CD4-positive, alpha-beta T cell treated with Interleukin-6 at 100 ng/mL for 8 hours (primary cell): ENCODE measurements at places on chromosomes 4 and X.

- DNase-seq: no peak
These were observed 1.3 kb downstream of the GALNTL6 start for GRCh38 chr4:171814545-171814944.

DNA sequence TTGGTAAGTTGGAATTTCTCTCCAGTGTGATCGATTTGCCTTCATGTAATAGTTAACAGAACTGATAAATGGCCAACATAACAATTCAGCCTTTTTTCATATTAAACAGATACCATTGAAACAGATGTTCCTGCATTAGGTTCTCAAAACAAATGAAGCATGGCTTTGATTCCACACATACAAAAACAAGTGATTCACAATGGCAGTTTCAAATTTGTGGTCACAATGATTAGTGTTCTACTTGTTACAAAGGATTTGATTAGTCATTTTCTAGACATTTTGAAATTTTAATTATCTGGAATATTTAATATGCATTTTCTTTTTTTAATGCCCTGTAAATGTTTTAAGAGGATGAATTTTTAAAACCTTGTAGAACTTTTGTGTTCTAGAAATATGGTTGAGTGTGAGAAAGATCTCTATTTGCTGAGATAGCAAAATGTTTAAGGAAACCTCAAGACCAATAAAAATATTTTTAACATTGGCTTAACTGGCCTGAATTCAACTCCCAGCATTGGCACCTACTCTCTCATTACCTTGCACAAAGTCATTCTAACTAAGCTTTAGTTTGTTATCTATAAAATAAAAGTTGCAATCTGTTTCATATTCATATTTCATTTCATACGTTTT lies 18.9 kb upstream of the GLRA3 start:
- no peak for DNase-seq

DNA sequence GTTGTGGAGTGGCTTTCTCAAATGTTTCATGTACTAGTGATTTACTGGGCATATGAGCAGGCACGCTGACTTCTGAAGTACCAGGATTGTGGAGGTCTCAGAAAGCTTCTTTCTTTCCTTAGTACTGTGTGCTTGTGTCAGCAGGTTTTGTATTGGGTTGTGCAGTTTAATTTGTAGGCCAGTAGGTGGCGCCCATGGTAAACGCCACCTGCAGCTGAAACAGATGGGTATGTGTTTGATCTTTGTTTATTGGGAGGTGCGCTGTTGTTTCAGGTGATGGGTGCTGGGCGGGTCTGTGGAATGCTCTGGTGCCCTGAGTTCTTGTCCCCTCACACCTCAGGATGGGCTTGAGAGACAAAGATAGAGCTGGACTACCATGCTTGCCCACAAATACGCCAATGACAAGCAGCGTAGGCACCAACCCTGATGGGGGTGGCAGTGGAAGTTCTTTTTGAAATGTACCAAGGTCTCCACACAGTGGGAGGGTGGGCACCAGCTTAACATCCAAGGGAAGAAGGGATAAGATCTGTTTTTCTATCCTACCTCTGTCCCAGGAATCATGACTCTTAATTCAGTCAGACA lies 141.5 kb downstream of the RPS6KA6 start:
- no peak for DNase-seq

DNA sequence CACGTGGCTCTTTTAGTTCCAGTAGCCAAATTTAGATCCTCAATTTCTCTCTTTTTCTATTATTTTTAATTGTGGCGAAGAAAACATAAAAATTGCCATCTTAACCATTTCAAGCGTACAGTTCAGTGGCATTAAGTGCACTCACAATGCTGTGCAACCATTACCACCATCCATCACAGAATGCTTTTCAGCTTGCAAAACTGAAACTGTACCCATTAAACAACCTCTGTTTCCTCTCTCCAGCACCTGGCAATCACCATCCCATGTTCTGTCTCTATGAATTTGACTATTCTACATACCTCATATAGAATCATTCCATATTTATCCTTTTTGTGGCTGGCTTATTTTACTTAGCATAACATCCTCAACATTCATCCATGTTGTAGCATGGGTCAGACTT lies 74.9 kb downstream of the METTL14 start:
- DNase-seq: no peak

DNA sequence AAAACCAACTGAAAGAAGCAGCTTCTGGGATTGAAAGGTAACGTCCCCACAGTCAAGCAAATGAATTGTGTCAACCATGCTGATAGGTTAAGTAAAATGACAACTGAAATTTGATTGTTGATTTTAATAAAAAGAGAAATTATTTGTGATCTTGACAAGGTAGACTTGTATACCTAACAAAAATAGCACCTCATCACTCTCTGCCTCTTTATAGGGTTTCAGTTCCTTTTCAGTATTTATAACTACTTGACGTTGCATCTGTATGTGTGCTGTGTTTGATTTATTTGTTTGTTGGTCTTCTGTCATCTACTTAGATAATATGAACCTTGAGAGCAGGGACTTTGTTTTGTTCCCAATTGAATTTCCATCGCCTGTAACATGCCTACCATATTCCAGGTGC lies 7.9 kb upstream of the PPP3CA start:
- DNase-seq: no peak

DNA sequence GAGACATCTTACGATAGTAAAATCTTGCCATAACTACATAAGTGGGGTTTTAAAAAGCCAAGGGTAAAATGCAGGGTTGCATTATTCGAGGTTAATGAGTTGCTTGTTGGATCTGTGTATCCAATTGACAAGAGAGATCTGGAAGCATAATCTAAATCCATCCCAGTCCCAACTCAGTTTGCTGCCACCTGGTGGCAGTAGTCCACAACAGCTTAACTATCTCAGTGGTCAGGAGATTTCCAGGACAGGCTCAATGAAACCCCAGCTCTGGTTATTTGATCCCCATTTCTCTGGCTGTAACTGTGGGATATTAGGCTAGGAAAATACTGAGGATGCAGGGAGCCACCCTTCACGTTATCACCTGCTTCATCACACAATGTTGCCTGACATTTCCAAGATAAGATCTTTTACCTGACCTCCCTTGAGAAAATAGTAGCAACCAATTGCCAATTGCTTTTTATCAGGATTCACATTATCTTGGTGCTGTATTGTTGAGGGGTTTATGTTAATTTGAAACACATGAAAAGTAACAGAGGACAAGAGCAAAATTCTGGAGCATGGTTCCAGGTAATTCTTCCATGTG lies 88.2 kb upstream of the TNIP3 start:
- peak; percentile 53 for DNase-seq

DNA sequence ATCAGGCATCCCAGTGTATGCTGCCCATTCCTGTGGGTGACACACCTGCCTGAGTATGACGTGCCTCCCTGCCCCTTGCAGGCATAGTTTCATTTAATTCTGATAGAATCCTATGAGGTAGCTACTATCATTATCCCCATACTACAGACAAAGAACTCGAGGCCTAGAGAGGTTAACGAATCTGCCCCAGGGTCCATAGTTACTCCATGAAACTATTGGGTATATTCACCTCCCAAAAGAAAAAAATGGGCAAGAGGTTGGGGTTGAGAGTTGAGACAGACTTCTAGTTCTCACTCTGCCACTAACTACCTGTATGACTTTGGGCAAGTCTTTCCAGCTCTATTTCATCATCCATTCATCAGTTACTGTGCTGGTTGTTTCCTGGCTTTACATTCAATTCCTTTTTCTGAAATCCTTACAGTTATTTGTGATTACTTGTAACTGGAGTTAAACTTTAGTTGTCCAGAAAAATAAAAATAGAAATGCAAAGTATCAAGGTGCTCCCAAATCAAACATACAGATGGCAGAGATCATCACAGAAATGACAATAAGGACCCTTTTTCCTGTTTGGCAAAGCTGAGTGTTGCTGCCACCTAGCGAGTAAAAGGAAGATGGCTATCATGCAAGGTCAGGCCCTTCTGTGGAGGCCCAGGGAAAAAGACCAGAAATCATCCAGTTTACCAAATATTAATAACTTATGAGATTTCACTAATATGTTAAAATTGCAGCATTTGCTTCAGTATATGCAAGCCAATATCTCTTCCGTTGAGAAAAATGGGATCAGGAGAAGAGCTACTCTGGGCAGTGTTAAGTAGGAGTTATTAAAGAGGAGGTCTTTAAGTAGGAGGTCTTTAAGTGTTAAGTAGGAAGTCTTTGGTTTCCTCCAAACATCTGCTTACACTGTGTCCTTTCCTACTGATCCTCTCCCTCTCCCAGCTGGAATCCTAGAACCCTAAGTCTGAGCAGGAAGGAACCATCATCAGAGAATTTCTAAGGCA lies 17.1 kb upstream of the MAP7D3 start:
- DNase-seq: peak; percentile 54

GRCh38 chrX:153802513-153803045 lies 8.1 kb downstream of the SSR4 start:
- DNase-seq: no peak

DNA sequence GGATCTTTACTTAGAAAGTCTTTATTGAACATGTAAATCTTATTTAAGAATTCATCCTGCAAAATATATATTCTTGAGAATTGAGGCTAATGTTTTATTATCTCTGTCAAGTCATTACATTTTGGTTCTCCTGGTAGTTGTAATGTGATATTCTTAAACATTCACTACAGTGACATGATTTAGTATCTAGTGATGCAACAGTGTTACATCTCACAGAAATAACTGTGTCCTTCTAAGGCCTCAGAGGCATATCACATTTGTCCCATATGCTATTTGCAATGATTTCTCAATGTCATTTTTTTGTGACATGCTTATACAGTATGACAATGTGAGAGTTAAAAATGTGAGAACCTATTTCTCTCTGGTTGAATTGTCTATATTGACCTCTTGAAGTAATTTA lies 34.1 kb downstream of the PRRG1 start:
- no peak for DNase-seq

DNA sequence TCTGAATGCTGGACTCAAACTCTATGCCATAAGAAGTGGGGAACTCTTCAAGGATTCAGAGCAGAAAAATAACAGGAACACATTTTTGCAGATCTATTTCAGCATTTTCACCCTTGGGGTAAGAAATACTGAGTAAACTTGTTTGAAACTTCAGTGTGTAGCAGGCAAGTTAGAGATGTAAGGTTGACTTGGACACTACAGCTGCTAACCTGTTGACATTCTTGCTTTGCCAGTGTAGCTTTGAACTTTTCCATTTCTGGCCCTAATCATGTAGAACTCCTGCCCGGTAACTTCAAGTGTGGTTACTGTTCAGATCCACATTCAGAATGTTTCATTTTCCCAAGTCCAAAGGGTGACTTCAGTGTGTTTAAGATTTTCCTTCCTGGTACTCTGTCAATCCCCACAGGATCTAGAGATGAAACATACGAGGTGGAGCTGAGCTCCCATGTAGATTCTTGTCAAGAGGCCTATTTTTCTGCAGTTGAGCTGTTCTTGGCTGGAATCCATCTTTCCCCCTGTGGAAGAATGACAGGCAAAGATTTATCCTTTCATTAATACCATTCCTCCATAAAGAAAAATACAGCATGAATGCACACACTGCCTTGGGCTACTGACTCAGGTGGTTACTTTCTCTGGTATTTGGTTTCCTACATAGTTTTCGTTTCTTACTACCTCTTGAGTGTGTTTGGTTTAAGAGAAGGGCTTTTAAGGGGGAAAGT lies 34.1 kb downstream of the FHDC1 start:
- no peak for DNase-seq

DNA sequence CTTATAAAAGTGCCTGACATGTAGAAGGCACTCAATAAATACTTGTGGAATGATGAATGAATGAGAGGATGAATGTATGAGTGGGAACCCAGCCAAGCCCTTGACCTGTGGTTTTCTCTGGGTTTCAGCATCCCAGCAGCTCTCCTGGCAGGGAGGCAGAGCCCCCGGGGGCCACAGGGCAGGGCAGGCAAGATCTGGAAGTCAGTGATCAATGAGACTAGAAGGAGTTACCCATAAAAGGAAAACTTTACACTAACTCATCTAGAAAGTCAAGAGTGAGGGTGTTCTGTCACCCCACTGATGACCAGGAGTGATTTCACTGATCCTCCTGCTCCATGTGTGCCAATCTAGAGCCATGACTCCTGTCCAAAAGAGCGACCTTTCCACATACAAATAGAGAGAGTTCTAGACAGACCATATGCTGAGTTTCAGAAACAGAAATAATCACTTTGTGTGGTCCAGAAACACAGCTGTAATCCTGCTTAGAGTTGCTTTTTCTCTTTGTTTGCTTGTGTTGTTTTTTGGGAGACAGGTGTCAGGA lies 37.4 kb downstream of the MGARP start:
- no peak for DNase-seq

GRCh38 chr4:85302756-85303155 lies 172.2 kb upstream of the ARHGAP24 start:
- no peak for DNase-seq
